ENCODE measurements at places on chromosomes 2 and 18. TPM values are rescaled to one million over a fixed set of nuclear protein-coding genes. Genes with fewer than 3 reads are reported as not detected.
A peak's percentile ranks its signal among the peaks of the same experiment; 100 is the strongest.

- H3K36me3 ChIP-seq: no peaks in the 10 kb centered on the region
- H3K4me1 ChIP-seq: no peaks in the 10 kb centered on the region
- no peak overlapping the region for H3K4me3 ChIP-seq
Measured at GRCh38 chr2:31324016-31324633, 90.2 kb downstream of the EHD3 start.

DNA sequence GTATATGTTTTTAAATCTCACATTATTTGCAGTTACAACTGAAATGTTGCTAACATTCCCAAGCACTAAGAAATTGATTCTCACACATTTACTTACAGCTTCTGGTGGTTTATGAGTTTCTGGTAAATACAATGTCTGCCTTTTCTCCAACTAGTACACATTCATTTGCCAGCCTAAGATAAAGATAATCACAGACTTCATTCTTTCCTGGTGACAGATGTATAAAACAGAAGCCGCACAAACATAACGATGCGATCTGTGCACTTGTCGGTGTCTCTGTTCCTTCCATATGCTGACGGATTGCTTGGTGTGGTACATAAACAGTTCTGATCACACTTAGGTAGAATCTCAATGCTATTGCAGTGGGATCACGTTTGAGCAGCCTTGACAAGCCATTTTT, 100.4 kb upstream of the DDX18 start:
- H3K36me3 ChIP-seq: no peaks in the 10 kb centered on the region
- H3K27me3 ChIP-seq: no peaks in the 10 kb centered on the region
- no peak for DNase-seq
- no peak overlapping the region for H3K4me3 ChIP-seq

- no peaks in the 10 kb centered on the region for H3K4me1 ChIP-seq
- no peaks in the 10 kb centered on the region for H3K36me3 ChIP-seq
- no peak for DNase-seq
- H3K27me3 ChIP-seq: no peaks in the 10 kb centered on the region
Measured at GRCh38 chr2:29632018-29632417, 289.4 kb downstream of the ALK start.

DNA sequence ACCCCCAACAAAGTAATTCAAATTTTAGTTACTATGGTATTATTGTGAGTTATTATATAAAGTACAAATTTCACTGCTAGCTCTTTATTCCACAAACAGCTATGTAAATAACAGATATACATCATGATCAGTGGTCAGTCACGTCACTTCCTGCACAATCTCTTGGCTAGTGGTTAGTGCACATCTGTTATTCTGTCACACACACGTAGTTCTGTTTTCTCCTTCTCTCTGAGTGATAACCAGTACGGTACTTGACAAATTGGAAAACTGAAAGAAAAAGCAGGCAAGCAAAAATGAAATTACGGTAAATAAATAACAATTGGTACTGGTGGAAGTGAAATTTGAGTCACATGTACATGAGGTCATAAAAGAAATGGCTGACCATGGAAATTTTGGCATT, 728.7 kb downstream of the CCDC85A start:
- no peaks in the 10 kb centered on the region for H3K36me3 ChIP-seq
- no peaks in the 10 kb centered on the region for H3K4me1 ChIP-seq
- DNase-seq: no peak
- no peak overlapping the region for H3K4me3 ChIP-seq

DNA sequence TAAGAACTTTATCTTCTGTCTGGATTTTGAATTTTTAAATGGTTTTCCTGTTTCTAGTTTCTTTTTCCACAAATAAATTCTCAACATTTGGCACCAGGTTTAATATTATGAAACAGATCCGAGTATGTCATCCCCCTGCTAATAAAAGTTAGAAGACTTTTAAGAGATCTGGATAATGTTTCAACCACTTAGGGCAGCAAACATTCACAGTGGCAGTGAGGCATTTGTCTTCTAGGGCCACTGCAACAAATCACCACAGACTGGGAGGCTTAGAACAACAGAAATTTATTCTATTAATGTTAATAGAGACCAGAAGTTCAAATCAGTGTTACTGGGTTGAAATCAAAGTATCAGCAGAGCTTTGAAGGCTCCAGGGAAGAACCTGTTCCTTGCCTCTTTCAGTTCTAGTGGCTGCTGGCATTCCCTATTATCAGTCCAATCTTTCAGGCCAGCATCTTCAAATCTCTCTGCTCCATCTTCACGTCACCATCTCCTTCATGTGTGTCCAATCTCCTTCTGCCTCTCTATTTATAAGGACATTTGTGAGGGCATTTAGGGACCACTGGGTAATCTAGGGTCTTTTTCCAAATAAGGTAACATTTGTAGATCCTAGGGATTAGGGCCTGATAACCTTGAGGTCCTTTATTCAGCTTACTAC, 23.4 kb downstream of the ACSL3 start:
- no peak overlapping the region for H3K27ac ChIP-seq
- H3K4me1 ChIP-seq: no peaks in the 10 kb centered on the region
- H3K36me3 ChIP-seq: no peaks in the 10 kb centered on the region
- no peaks in the 10 kb centered on the region for H3K27me3 ChIP-seq
- DNase-seq: no peak

DNA sequence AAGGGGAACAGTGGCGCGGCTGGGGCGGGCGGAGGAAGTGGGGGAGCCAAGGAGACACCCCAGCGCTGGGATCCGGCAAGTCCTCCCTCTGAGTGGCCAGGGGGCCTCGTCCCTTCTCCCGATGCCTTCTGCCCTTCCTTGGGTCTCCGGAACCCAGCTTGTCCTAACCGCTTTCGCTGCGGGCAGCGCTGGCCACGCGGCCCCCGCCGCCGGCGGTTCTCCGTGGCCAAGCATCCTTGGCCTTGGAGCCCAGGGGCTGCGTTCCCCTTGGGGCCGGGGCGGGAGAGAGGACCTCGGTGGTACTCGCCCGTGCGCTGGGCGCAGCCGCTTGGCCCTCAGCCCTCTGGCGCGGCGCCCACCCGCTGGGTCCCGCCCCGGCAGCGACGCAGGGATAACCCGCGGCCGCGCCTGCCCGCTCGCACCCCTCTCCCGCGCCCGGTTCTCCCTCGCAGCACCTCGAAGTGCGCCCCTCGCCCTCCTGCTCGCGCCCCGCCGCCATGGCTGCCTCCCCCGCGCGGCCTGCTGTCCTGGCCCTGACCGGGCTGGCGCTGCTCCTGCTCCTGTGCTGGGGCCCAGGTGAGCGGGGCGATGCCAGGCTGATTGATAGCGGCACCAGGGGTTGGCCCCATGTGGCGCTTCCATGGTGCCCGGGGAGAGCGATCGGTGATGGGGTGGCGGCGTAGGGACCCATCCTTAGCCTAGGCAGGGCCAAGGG, 128.7 kb downstream of the UXS1 start:
- H3K27ac ChIP-seq: no peak overlapping the region
- H3K27me3 ChIP-seq: peaks cover 12% of the 10 kb centered on the region
- no peaks in the 10 kb centered on the region for H3K4me1 ChIP-seq
- no peak for DNase-seq

DNA sequence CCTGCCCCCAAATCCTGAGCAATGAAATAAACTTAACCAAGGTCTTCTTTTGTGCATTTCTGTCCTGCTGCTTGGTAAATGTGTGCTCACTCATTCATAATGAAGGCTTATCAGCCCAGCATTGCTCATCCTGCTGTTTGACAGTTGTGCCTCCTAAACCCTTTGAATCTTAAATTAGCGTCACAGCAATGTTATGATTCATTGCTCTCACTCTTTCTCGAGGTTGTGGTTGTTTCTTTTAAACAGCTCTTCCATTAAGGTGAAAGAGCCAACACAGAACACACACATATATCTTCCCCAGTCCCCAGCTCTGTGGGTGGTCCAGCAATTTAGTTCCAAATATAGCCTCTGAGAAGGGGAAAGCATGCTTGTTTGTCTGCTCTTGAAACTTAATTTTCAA, 84.0 kb downstream of the EVA1A start:
- H3K27me3 ChIP-seq: no peaks in the 10 kb centered on the region
- DNase-seq: no peak
- no peak overlapping the region for H3K4me3 ChIP-seq
- H3K36me3 ChIP-seq: no peaks in the 10 kb centered on the region
- no peaks in the 10 kb centered on the region for H3K4me1 ChIP-seq

- no peaks in the 10 kb centered on the region for H3K27me3 ChIP-seq
- H3K36me3 ChIP-seq: peaks cover 5% of the 10 kb centered on the region
- no peak overlapping the region for H3K27ac ChIP-seq
Measured at GRCh38 chr2:3483227-3483985, 35.9 kb downstream of the ADI1 start.

DNA sequence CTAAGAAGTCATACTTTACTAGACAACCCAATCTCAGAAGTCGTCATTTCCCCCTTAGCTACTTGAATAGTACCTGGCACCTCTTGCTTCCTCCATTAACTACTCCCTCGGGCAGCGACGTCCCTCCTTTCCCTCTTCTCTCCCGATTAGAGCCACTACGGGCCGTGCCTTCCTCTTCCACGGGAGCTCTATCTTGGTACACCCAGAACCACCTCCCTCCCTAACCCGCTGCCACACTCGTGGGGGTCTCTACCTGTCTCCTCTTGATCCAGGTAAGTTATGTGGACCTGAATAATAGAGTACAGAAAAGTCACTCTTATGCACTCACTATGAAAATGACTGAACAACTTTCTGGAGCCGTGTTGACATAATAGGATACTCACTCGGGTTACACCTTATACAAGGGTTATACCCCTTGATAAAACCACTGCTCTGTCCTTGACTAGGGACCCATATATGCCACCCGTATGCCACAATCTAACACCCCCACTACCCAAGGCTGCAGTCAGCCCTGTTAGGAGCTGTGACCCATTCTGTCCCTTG, 595 bp upstream of the HDHD2 start:
- DNase-seq: peak; percentile 34
- H3K27ac ChIP-seq: peak overlapping the region; percentile 88
- H3K27me3 ChIP-seq: no peaks in the 10 kb centered on the region

GRCh38 chr2:97958184-97958583, 37.6 kb downstream of the TMEM131 start:
- H3K36me3 ChIP-seq: no peaks in the 10 kb centered on the region
- H3K4me3 ChIP-seq: no peak overlapping the region
- no peak overlapping the region for H3K27ac ChIP-seq
- H3K27me3 ChIP-seq: no peaks in the 10 kb centered on the region
- no peaks in the 10 kb centered on the region for H3K4me1 ChIP-seq
- no peak for DNase-seq

GRCh38 chr2:204187229-204188083, 250.9 kb downstream of the ICOS start:
- no peaks in the 10 kb centered on the region for H3K4me1 ChIP-seq
- no peak overlapping the region for H3K4me3 ChIP-seq
- no peaks in the 10 kb centered on the region for H3K27me3 ChIP-seq

GRCh38 chr18:56298935-56299334, 339.5 kb downstream of the TXNL1 start:
- no peaks in the 10 kb centered on the region for H3K36me3 ChIP-seq
- no peaks in the 10 kb centered on the region for H3K4me1 ChIP-seq
- DNase-seq: no peak
- no peak overlapping the region for H3K27ac ChIP-seq
- no peak overlapping the region for H3K4me3 ChIP-seq

DNA sequence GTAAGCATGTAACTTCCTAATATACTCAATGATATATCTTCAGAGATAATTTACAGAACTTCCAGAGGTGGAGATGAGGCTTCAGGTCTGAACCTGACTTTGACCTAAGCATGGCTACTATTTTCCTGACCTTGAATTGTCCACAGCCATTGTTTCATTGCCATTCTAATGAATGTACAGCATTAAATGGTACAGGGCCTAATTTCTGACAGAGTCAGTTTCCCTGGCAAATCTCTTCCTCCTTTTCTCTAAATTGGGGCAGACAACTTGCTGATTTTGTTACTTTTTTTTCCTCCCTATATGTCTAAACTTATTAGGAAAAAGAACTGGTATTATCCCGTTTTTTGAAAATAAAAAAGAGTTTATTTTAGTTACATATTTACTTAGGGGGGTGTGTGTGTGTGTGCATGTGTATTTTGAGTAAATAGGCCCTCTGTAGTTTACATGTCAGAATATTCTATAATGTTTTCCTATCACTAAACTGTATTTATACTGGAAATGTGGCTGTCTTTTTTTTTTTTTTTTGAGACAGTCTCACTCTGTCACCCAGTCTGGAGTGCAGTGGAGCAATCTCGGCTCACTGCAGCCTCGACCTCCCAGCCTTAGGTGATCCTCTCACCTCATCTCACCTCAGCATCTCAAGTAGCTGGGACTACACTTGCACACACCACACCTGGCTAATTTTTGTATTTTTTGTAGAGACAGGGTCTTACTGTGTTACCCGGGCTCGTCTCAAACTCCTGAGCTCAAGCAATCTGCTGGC, 43.3 kb upstream of the SCN9A start:
- H3K4me1 ChIP-seq: no peaks in the 10 kb centered on the region
- H3K27ac ChIP-seq: no peak overlapping the region
- no peaks in the 10 kb centered on the region for H3K27me3 ChIP-seq
- H3K4me3 ChIP-seq: no peak overlapping the region
- no peaks in the 10 kb centered on the region for H3K36me3 ChIP-seq

DNA sequence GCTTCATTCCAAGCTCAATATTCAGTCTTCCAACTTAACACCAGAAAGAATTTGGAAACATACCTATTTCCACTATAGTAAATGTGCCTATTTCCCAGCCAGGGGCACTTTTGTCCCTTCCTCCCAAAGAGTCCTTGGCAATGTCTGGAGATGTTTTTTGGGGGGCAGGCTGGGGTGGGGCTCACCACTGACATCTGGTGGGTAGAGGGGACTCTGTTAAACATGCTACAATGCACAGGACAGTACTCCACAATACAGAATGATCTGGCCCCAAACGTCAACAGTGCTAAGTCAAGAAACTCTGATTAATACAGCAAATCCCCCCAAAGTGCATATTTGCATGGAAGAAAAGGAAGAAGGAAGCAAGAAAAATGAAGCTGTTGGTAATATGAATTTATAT, 61.7 kb downstream of the SMIM21 start:
- no peaks in the 10 kb centered on the region for H3K27me3 ChIP-seq
- DNase-seq: no peak
- H3K4me1 ChIP-seq: no peaks in the 10 kb centered on the region
- H3K27ac ChIP-seq: no peak overlapping the region
- no peak overlapping the region for H3K4me3 ChIP-seq
- no peaks in the 10 kb centered on the region for H3K36me3 ChIP-seq

SIX3 gene
- not detected for total RNA-seq

CD226 gene
- 1.1 TPM for total RNA-seq

IFIH1 gene
- 21.1 TPM for total RNA-seq

MITD1 gene
- 24.6 TPM for total RNA-seq

MROH2A gene
- not detected for total RNA-seq

FRZB gene
- 26.8 TPM for total RNA-seq

SLC40A1 gene
- total RNA-seq: 183 TPM
